Naive thymus-derived CD8-positive, alpha-beta T cell (primary cell): ENCODE measurements at places on chromosomes 13 and 19.

- no peak for DNase-seq
Measured at GRCh38 chr19:29337029-29337428, 124.1 kb upstream of the UQCRFS1 start.

DNA sequence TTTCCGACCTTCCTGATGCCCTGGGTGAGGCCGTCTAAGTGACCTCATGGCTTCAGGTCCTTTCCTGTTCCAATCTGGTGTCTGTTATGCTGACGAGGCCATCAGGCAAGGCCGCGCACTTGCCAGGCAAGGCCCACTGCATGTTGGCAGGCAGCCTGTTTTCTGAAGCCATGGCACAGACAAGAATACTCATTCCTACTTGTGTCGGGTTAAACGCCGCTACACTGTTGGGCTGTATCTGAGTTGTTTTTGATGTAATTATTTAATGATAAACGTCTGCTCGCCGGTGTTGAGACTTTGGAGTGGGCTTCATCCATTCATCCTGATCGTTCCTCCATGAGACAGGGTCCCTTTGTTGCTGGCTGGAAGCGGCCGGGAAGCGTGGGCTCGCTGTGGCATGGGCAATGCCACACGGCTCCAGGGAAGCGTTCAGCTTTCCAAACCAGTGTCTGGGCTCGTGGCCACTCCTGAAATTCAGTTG, 92.1 kb downstream of the ATP11A start:
- no peak for DNase-seq

- DNase-seq: no peak
Measured at GRCh38 chr13:101640788-101641400, 188.4 kb downstream of the ITGBL1 start.

GRCh38 chr19:2542341-2543069, 66.6 kb downstream of the GADD45B start:
- DNase-seq: no peak

DNA sequence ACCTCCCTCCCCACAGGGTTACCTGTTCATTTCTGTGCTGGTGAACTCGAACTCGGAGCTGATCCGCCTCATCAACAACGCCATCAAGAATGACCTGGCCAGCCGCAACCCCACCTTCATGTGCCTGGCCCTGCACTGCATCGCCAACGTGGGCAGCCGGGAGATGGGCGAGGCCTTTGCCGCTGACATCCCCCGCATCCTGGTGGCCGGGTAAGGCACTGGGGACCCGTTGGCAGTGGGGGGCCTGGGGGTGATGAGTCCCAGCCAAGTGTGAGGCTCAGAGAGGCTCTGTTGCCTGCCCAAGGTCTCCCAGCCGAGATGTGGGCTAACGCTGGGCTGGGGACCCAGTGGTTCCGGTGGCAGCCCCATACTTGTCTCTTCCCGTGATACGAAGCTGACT, 15.7 kb downstream of the AP2A1 start:
- DNase-seq: no peak

DNA sequence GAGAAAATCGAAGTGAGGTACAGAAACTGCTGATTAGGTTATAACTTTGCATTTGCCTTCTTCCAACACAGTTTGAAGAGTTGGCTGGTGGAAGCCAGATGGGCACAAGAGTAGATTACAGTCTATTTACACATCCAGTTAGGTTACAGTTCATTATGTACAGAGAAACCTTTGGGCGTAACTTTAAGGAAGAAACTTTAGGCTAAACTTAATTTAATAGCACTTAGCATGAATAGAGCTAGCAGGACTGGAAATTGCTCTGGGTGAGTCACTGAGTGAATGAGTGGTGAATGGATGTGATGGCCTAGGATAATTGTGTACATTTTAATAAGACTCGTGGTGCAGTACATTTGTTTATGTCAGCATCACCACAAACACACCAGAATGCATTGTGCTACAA, 62.9 kb upstream of the KLHL1 start:
- DNase-seq: no peak

DNA sequence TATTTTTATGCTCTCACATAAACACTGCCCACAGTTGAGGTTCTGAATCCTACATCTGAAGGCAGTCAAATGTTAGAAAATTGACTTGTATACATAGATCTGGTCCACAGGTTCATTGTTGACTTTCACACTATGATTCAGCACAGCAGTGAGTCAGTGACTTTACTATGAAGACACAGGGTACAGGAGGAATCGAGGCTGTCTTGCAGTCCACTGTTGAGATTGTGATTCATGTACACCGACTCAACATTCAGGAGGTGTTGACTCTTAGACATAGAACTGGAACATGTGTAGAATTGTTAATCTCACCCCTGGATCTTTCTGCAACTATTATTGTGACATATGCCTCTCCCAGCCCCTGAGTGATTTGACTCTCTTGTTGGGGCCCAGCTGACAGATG, 74.3 kb upstream of the ZNF43 start:
- DNase-seq: no peak

- DNase-seq: no peak
Measured at GRCh38 chr13:59392328-59392727, 771.4 kb downstream of the DIAPH3 start.

DNA sequence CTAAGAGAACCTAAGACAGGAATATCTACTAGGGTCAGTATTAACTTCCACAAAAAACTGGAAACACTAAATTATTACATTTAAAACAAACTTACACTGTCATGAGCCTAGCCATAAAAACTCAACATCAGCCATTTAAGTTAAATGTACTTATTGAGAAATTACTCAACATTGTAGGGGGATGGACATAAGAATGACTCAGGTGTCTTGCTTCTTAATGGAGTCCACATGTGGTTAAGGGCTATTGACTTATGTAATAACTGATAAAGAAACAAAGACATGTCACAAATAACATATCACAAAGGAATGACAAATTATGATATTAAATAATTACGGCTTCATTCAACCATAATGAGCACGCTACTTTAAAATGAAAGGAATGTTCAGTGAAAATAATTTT, 36.2 kb downstream of the CLDN10 start:
- DNase-seq: no peak

GRCh38 chr13:56988543-56988942, 152.2 kb upstream of the PRR20A start:
- DNase-seq: no peak

DNA sequence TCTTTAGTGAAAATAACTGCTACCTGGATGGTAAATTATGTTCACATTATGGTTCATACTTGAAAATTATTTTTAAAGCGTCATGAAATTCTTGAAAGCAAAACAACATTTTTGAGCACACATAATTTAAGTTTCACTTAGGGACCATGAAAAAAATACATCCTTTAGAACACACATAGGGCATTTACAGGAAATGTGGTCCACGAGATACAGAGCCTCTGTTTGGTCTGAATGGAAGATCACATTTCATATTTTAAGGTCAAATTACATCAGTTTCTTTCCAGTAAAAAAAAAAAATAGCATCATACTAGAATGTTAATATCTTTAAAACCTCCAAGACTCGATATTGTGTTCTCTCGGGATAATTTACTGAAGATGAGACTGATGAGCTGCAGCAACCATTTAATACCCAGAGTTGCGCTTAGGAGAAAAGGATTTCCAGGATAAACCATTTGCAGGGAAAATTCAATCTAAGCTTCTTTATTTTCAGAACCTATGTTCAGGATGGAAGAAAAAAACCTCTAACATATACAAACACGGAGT, 720.7 kb downstream of the DIAPH3 start:
- DNase-seq: no peak

- no peak for DNase-seq
Measured at GRCh38 chr19:51427201-51427600, 9.8 kb upstream of the SIGLEC10 start.
